ENCODE measurements at places on chromosomes 12 and 14.

DNA sequence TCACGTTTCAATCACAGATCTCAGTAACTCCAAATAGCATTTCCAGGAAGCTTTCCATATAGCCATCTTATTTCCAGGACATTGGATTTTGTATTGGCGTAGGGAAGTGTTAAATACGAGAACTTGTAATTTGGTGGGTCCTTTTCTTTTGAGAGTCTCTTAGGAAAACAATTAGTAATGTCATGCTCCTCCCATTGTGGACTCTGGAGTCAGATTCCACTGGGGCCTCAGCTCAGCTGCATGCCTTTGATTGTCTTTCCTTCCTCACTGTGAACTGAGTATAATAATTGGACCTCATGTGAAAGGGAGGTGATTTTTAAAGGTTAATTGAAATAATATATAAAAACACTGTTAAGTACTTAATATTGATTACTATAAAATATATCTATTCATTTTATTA, 462.6 kb downstream of the NPAS3 start:
- DNase-seq, result no peak

DNA sequence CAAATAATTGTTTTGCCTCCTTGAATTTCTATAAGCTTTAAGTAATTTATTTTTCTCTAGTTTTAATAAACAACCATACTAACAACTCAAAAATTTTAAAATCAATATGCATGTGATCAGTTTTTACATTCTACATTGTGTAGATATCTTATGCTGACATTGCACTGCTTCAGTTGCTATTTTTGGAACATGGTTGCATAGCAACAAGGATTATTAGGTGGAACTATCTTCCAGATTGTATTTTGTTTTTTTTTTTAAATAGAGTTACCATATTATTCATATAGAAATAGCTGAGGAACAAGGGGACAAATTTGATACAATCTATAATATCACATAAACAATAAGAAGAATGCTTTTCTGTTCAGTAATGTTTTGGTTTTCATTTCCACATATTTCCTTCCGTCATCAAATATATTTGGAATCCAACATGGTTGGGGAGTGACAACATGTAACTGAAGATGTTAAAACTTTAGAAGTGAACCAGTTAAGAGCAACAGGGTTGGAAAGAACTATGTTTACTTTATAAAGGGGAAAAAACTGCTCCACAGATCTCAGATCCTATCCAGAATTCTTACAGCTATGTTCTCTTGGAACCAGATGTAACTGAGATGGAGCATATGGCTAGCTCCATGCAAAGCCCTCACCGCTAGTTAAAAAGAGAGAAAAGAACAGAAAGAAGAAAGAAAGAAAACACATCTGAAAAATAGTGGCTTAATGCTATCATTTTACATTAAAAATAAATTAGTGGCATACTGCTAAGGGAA, 235.5 kb downstream of the NELL2 start:
- DNase-seq, result no peak

DNA sequence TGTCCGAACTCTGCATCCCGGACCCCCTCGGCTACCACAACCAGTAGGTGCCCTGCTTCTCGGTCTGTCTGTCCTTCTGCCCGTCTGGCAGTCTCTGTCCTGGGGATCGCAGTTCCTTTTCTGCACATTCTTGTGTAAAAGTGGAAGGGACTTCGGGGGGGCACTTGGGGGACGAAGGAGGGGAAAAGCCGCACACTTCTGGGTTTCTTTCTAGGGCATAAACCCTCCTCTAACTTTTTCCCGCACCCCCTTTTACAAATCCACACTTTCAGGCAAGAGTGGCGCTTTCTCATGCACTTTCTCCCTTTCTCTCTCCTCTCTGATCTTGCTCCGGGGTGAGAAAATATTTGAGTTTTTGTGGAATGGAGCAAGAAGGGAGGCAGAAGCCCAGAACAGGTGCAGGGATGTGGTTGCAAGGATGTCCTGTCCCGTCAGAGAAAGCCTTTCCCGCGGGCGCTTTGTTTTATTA, 506 bp downstream of the ESRRB start:
- DNase-seq, result no peak

- no peak for DNase-seq
These were observed 23.4 kb downstream of the DNM1L start for GRCh38 chr12:32702473-32702872.

GRCh38 chr14:85572845-85573244, 42.9 kb downstream of the FLRT2 start:
- DNase-seq, result no peak

DNA sequence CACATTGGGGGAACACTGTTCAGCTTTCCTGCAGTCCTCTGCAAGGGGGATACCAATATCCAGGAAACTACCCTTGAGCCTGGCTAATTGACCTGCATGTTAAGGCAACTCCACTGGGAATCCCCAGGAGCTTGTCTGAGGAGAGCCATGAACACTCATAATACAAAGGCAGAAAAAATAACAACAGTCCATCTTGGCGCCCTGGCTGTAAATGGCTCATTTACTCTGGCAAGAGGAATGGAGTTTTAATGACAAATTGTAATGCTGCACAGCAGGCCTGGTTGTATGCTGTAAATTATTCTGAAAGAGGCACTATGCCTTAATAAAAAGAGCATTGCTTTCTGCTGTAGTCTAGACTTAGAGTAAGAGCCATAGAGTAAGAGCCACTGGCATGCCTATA, 58.3 kb downstream of the SLC8A3 start:
- no peak for DNase-seq

DNA sequence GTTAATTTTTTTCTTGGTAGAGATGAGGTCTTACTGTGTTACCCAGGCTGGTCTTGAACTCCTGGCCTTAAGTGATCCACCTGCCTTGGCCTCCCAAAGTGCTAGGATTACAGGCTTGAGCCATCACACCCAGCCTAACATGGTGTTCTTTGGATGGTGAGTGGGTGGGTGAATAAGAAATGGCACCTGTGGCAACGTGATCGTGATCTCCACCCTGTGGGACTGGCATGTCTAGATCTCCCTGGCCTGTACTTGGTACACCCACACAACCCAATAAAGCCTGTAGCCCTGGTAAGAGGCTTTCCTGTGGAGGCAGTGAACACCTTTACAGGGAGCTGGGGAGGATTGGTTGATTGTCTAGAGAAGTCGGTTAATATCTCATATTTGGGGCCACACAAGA, 25.2 kb downstream of the SYNE2 start:
- DNase-seq, result no peak

DNA sequence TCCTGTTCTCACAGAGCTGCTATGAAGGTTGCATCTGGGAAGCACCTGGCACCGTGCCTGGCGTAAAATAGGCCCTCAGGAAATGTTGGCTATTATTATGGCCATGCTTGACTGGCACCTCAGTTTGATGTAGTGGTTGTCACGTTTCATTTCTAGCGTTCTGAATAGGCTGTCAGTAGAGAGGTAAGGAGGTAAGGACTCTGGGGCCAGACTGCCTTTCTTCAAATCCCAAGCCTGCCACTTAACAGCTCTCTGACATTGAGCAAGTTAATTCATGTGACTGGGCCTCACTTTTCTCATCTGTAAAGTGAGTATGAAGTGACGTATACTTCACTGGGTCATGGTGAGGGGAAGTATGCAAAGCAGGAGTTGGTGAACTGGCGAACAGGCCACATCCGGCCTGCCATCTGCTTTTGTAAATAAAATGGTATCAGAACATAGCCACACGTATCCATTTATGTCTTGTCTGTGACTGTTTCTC, 196.2 kb downstream of the CACNA1C start:
- DNase-seq, result no peak

DNA sequence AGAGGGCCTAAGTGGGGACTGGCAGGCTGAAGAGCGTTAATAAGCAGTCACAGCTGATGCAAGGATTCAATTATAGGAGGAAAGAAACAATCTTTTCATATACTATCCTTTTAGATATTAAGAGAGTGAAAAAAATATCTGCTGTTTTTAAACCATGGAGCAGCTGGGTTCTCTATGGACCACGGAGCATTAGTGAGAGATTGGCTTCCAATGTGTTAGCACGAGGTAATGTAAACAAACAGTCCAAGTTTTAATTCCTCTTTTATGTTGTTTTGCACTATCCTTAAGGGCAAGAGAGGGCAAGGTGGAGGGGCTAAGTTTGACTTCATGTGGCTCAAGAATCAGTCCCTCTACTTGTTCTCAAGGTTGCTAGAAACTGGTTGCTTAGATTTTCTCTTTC, 30.9 kb downstream of the CDKN1B start:
- DNase-seq, result no peak

DNA sequence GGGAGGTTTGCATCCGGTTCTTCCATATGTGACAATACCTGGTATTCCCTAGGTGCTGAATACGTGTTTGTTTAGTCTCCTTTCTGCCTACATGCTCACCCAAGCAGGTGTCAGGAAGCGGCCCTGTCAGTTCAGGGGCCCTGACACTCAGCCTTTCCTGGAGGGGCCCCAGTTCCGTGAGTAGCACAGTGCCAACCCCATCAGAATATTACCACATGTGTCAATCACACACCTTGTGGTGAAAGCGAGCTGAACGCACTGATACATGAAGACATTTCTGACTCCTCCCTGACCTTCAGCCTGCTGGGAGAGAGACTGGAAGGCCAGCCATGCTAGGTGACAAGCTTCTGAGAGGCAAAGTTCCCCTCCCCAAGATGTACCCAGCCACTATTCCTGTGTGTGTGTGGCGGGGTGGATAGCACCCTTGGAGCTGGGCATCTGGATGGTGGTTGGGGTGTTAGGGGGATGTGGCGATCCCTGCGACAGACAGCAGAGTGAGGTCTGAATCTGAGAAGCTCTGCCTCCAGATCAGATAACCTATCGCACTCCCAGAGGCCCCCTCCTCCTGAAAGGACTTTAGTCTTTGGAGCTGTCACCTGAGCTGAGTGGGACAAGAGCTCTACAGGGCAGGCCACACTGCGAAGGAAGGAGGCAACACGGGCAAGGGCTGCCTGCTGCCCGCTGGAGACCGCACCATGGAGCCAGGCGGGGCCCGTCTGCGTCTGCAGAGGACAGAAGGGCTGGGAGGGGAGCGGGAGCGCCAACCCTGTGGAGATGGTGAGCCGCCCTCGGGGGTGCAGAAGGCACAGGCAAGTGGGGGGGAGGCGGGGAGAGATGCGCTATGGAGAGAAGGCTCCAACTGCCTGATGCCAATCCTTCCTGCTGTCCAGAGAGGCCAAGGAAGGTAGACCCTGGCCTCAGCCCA, at the start of gene SOAT2:
Gene SOAT2, plus strand, starts transcription at position 604 of the 925 bp plus-strand sequence. Its CDS starts 92 bp downstream, at position 696.
- no peak for DNase-seq

- DNase-seq, result no peak
These were observed 400.5 kb downstream of the ADAMTS20 start for GRCh38 chr12:43151441-43151981.

- no peak for DNase-seq
These were observed 85.6 kb upstream of the TSPAN8 start for GRCh38 chr12:71243370-71243769.

DNA sequence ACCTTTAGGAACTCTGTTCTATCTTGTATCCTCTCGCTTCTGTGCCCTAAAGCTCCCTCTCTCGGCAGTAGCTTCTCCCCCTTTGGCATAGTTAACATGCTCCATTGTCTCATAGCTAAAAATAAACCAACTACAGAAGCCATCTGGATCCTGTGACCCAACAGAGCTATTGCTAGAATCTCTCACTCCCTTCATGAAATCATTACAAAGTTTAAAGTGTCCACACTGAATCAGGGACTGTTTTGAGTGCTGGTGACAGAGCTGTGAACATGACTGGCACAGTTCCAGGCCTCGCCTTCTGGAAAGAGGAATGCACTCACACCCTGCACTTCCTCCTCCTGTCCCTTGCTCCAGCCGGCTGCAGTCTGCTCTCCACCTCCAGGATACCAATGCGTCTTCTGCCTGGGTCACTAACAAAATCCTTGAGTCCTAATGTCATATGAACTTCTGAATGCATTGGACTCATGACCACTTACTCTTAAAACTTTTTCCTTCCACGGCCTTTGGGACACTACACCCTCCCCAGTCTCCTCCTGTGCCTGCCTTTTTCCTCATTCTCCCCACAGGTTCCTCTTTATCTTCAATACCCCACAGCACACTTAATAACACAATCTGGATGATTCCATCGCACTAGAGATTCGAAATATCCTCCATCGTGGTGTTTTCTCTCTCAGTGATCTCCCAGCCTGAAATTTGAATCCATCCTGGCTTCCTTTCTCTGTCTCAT, 13.2 kb downstream of the PLBD1 start:
- peak; percentile 18 for DNase-seq

DNA sequence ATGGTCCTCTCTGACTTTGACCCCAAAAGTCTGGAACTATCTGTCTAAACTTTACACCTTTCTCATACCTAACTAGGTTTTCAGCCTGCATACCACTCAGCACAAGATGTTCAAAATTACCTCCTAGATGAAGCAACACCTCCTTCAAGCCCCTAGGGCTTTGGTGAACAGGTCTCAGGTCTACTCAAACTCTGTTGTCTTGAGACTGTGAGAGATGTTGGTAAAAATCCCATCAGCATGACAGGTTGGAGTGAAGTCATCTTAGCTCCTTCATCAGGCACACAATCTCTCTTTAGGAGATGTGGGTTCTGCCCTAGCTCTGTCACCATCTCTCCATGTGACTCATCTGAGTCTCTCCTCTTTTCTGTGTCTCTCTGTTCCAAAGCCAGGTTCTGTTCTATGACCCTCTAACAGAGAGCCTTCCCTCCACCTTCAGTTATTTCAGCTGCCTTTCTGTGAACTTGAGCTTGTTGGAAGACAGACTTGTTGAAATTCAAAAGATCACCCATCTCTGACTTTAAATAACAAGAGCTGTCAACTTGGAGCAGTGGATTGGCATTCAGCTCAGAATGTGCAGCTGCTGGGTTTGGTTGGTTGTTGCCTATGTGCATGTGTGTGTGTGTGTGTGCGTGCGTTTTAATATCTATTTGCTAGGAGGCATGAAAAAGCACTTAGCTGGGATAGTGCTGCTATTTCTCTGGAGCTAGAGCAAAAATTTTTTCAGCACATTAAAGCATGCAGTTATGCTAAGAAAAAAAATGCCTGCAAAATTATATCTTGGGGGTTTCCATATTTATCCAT, 130.7 kb downstream of the CRACR2A start:
- no peak for DNase-seq

GRCh38 chr12:69497308-69498026, 27.3 kb downstream of the FRS2 start:
- DNase-seq, result no peak

DNA sequence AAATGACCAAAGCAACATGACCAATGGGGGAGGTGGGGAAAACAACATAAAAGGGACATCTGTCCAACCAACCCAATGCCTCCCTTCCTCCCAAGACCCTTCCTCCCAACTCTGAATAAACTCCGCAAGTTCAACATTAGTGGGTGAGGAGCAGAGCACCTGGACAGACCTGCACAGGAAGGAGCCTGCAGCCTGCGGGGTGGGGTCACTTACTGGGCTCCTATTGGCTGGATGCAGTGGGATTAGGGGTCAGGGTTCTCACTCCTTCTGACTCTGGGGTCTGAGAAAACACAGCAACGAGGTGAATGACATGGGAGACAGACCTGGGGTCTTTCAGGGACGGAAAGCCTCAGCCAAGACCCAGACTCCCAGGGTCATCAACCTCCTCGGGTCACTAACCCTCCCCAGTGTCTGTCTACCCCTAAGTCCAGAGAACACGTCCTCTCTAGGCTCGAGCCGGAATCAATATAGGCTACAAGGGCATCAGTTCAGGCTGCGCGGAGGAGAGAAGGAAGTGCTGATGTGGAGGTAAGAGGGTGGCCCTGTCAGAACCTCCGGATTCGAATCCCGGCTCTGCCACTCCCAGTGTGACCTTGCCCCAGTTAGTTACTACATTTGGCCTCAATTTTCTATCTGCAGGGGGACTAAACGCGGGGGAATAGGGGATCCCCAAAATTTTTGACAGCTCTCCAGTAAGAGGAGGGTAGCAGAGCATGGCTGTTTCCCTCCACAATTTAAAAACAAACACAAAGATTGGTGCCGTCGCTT, 860 bp downstream of the NDRG2 start:
- peak; percentile 32 for DNase-seq

All from ELF-1 (cell line).